ENCODE measurements at places on chromosomes 4 and X.
A peak's percentile ranks its signal among the peaks of the same experiment; 100 is the strongest.

GRCh38 chrX:100928660-100929613 is at the start of gene XKRX:
TSS of gene XKRX (minus strand) at chrX:100928917. CDS start at chrX:100928304, 613 bp downstream.
- DNase-seq: no peak

DNA sequence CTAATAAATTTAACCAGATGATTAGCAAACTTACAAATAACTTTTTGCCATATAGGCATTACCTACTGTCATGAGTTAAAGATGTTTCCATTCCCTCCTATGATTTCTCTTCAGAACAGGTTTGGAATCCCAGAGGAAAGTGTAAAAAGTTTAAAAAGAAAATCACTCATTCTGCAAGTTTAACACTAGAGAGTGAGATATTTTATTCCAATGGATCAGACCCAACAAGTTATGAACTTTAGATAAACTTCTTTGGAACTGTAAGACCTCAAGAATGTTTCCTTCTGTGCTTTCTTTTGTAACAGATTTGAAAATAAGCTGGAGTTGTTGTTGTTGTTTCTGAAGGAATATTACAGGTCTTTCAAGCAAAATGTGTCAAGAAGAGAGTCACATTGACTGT is 51.6 kb downstream of the PPP3CA start:
- DNase-seq: no peak

DNA sequence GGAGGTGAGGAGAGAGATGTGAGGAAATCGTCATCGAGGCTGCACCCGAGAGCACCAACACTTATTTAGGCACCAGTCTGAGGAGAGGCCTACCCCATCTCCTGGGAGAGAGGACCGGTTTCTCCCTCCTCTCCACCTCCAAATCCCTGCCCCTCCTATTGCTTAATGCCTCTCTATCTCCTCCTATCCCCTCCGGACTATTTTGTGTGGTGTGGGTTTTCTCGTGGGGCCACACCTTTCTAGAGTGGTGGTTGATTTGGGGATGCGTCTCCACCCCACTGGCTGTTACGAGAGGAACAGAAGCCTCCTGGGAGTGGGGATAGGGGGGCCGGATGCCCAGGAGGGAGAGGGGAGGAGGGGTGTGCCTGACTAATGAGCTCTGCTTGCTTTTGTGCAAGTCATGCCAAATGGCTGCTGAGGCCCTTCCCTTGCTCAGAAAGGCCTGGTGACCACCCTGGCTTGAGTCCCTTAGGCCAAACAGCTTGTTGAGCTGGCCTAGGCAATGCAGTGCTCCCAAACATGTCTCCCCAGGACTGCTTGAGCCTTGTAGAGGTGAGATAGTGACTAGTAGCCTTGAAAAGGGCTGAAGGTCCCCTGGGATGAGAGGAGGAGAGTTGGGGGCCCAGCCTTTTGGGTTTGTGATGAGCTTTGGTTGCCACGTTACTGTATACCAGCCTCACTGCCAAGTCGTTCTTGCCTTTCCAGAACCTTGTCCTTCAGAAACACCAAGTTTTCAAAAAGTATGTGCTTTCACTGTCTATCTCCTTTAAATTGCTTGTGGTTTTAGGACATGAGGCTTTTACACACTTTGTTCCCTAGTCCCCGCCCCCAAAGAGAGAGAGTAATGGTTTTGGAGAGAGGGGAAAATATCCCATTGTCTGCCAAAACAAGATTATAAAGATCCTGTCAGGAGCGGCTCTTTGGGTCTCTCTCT is 1.2 kb downstream of the MSN start:
- peak; percentile 28 for DNase-seq

- no peak for DNase-seq
Observed at GRCh38 chr4:46081248-46081647, 42.6 kb downstream of the GABRG1 start.

GRCh38 chr4:56979421-56980072 is 851 bp downstream of the POLR2B start:
- no peak for DNase-seq

DNA sequence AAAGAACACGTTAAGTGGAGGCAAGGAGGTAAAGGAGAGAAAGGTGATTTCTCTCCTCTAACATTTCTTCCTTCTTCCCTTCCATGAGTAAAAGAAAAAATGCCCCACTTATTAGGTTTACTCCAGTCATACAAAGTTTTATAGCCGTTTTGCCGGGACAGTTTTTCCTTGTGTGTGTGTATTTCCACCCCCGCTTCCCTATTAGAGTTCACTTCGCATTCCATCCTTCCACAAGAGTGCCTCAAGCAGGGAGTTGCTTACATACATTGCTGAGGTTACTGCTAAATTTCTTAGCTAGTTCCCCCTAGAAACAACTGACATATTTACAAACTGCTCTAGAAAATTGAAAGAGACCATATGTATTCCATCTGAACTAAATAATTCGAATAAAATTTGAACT is 45.2 kb upstream of the BMP15 start:
- DNase-seq: no peak

DNA sequence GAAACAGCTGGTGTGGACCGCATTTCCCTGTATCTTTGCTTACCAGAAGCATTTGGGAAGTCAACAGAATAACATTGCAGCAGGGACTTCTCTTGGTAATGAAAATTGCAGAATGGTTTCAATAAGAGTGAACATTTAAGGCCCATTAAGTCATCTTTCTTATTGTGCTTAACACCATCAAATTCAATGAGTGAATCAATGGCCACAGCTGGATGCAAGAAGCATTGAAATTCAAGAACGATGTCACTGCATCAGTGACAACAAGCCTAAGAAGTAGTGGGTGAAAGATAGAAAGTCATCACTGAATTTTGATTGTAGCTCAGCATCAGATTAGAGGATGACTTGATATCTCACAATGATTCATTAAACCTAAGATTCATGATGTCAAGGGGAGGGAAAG is 93.9 kb upstream of the GPM6A start:
- DNase-seq: no peak

DNA sequence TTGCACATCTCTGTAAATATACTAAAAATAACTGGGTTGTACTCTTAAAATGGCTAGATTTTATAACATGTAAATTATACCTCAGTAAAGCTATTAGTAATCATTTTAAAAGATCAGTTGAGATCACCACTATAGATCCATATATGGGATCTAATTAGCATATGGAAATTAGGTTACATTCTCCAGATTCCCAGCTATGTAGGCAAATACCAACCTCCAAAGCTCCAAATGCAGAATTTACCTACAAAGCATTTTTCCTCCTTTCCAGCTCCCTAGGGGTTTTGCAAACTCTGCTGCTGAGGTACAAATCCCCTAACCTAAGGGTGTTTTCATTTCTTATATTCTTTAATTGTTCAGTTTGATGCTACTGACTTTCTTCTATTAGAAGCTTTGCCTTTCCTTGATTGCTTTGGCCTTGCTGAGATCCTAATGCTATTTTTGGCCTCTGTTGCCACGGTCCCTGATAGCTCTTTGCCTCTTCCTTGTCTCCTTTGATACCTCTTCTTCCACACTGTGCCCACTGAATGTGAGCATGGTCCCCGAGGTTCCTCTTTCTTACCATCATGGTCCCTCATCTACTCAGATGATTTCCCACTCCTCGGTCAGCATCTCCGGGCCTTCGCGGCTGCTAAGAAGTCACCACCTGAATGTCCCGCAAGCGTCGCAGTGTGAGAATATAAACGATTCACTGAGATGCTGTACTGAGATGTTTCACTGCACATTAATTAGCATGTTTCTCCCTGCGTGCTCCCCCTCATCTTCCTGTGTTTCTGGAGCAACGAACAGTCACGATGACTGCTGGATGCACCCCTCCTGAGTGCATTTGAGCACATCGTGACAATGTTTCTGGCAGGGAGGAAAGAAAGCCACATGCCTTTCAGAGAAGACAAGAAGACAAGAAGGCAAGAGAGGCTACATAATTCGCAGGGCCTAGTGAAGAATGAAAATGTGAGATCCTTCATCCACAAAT is 23.8 kb downstream of the ENPP6 start:
- no peak for DNase-seq

DNA sequence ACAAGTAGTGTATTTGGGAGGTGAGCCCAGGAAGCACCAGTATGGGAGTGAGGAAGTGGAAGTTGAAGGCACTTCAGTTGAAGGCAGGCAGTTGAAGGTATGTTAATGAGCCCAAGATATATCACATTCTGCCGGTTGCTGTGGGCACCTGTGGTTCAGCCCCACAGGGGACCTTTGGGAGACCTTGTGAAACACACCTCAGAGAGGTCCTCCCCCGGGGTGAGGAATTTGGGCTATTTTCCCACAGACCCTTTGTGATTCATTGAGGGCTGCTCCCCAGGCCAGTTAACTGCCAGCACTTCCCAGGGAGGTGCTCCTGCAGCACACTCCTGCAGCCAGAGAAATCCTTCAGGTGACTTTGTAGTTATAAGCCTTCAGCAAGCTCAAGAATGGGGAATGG is 45.9 kb downstream of the PTCHD1 start:
- DNase-seq: no peak

GRCh38 chr4:15684498-15684897 is 2.9 kb downstream of the FAM200B start:
- no peak for DNase-seq

- DNase-seq: no peak
Observed at GRCh38 chr4:15587649-15588048, 67.5 kb downstream of the FBXL5 start.

DNA sequence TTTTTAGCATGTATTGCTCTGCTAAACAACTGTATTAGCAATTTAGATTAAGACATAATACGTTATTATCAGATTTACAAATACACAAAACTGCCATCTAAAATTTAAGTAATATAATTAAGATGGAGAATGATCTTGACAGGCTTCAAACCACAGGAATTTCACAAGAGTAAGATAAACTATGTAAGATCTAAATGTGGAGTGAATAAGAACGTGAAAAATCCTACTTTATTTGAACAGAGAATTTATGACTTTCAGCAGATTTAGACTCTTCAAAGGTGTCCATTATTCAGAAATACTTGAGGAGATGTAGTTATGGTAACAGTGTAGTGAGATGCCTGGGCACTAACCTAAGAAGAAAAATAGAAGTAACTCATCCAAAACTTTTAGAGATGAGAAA is 73.2 kb downstream of the SLC4A4 start:
- no peak for DNase-seq

DNA sequence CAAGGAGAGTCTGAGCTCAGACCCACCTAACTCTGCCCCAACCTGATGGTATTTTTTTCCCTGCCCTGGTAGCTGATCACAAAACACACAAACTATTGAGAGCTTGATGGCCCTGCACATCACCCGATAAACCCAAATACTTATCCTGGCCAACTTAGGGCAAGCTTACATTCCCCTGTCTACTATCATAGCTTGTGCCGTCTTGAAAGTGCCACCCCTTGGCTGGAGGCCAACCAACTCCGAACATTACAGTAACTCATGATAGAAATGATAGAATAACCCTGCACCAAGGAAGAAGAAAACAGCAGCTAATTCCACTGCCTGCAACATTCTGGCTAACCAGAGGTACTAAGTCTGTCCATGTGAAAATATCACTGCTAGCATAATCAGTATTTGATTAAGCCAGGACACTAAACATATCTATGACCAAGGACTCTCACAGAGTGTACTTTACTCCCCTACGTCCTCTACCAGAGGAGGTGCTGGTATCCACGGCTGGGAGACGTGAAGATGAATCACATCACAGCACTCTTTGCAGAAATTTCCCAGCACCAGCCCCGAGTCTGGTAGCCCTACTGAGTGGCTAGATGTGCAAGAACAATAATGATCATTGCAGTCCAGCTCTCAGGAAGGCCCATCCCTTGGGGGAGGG is 8.9 kb downstream of the STBD1 start:
- no peak for DNase-seq

DNA sequence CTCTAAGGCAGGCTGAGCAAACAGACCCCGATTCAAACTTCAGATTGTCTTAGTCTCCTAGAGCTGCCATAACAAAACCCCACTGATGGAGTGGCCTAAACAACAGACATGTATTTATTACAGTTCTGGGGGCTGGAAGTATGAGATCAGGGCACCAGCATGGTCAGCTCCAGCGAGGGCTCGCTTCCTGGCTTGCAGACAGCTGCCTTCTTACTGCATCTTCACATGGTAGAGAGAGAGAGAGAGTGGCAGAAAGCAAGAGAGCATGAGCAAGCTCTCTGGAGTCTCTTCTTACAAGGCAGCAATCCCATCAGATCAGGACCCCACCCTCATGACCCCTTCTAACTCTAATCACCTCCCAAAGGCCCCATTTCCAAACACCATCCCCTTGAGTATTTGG is 22.3 kb upstream of the SORCS2 start:
- no peak for DNase-seq

- DNase-seq: no peak
Observed at GRCh38 chrX:2391869-2392606, 108.7 kb downstream of the DHRSX start.

GRCh38 chr4:152193059-152193458 is 342.8 kb downstream of the FBXW7 start:
- DNase-seq: no peak

GRCh38 chr4:1195109-1195671 is 22.8 kb upstream of the SPON2 start:
- DNase-seq: no peak

- DNase-seq: no peak
Observed at GRCh38 chr4:38780833-38781484, 1.8 kb downstream of the TLR10 start.

- DNase-seq: no peak
Observed at GRCh38 chrX:47215291-47215900, 3.1 kb upstream of the CDK16 start.

GRCh38 chr4:2426069-2426397 is 7.3 kb downstream of the CFAP99 start:
- DNase-seq: no peak

DNA sequence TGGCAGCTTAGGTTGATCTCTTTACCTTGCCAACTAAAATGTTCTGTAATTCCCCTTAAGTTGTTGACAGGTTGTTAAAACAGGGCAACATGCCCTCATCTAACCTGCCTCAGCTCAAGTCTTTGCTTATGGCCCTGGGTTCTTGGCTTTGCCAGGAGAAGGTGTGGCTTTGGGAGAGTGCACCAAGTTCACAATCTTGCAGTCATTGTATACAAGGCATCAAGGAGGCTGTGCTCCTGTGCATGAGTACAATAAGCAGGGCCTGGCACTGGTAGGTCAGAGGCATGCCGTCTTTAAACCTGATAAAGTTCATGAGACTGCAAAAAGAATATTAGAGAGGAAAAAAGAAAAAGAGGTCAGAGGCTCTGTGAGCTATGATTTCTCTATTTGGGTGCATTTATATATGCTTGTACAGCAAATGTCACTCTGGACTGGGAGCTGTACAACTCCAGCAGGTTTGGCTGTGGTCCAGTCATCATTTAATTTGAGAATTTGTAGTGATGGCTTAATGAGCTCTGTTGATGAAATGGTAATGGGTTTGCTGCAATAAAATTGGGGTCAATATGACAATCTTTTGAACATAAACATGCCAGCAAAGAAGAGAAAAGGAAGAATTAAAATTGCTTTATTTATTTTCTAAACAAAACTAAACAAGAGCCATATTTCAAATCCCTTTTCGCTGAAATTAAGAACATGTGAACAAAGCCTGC is 30.3 kb downstream of the AREG start:
- no peak for DNase-seq

GRCh38 chr4:6943012-6943884 is 33.6 kb downstream of the TBC1D14 start:
- no peak for DNase-seq

DNA sequence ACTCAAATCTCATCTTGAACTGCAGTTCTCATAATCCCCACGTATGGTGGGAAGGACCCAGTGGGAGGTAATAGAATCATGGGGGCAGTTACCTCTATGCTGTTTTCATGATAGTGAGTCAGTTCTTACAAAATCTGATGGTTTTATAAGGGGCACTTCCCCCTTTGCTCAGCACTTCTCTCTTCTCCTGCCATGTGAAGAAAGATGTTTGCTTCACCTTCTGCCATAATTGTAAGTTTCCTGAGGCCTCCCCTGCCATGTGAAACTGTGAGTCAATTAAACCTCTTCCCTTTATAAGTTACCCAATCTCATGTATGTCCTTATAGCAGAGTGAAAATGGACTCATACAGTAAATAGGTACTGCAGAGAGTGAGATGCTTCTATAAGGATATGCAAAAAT is 1050.6 kb upstream of the GRIA3 start:
- DNase-seq: no peak

Data from stimulated activated CD8-positive, alpha-beta memory T cell treated with anti-CD3 and anti-CD28 coated beads, Interleukin-2, amount 100 ng/mL, for 1 hour (primary cell).